ENCODE measurements at places on chromosomes 4 and X.

DNA sequence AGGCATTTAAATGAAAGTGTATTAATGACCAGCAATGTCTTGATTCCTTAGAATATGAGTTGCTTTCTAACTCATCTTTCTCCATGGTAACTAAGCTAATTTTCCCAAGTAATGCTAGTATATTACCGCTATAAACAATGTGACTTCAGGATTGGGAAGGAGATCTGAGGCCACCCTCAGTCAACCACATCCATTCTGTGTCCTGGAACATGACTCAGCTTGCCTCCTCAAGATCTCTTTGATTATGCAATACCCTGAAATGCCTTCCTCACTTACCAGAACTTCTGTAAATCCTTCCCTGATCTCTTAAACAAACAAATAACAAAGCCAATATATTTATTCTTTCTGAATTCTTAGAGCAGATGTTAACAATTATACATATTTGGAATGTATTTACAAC, 1495.5 kb downstream of the PCDH18 start:
- DNase-seq, result no peak

- no peak for DNase-seq
Observed at GRCh38 chrX:140821280-140821679, 111.7 kb downstream of the LINC00632 start.

GRCh38 chr4:122073615-122074014, 78.5 kb upstream of the BLTP1 start:
- DNase-seq, result no peak

DNA sequence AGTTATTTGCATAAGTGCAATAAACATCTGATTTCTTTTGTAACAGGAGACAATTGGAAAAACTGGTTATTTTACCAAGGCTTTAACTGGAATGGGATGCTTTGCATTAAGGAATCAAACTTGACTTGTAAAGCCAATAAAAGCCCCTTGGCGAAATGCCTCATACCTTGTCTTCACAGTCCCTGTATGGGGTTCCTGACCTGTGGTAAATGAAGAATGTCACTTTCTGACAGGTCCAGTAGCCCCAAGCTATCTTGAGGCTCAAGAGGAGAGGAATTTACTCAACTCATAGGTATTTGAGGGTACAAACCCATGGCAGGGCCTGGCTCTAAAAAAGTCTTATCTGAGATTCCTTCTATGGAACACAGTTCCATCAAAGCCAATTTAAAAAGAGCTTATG, 78.0 kb downstream of the ACOX3 start:
- no peak for DNase-seq

DNA sequence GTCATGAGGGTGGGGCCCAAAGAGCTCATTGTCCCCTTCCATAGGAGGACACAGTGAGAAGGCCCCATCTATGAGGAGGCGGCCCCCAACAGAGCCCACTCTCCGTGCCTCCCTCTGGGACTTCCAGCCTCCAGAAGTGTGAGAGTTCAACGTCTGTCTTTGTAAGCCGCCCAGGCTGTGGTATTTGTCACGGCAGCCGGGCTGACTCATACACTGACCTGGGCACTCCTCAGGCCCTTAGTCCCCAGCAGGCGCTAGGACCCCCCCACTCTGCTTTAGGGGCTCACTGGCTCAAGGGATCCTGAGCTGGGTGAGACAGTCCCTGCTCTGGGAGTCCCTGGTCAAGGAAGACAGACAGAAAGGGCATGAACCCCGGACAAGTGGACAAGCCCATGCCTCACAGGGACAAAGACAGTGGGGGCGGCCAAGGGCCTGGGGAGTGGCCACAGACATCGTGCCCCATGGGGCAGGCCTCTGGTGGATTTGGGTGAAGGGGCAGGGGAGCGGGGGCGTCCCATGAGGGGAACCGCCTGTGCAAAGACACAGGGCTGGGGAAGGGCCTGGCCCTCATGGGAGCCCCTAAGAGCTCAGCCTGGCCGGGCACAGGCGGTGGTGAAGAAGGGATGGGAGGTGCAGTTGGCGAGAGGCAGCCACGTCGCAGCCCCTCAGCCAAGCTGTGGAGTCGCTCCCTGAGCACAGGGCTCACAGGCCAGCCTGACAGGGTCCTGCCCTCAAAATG, 21.5 kb downstream of the ABLIM2 start:
- DNase-seq, result no peak

DNA sequence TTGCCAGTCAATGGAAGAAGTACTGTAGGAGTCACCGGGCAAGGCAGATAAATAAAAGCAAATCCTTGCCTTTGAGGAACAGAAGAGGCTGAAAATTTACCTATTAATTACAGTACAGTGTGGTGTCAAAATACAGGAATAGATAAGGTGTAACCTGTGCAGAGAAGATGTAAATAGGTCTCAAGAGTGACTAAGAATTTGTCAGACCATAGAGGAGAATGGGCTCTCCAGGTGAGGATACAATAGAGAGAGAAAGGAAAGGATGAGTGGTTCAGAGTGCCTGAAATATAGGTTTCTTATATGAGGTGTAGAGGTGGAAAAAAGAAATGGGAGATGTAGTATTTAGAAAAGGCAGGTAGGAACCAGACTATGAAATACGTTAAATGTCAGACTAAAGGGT, 801 bp upstream of the ZC4H2 start:
- DNase-seq, result no peak

DNA sequence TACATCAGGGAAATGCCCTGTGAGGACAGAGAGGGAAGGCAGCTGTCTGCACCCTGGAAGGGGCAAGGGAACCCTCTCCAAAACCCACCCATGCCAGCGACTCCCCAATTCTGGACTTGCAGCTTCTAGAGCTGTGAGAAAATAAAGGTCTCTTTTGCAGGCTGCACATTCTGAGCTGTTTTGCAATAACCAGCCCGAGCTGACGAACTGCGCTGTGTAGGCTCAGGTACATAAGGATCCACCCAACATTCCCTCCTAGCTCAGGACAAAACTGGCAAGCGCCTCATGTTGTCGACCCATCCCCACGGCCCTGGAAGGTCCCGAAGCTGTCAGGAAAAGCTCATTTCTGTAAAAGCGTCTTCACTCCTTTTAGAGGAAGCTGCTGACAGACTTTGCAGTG, 271.8 kb downstream of the CRLF2 start:
- no peak for DNase-seq

DNA sequence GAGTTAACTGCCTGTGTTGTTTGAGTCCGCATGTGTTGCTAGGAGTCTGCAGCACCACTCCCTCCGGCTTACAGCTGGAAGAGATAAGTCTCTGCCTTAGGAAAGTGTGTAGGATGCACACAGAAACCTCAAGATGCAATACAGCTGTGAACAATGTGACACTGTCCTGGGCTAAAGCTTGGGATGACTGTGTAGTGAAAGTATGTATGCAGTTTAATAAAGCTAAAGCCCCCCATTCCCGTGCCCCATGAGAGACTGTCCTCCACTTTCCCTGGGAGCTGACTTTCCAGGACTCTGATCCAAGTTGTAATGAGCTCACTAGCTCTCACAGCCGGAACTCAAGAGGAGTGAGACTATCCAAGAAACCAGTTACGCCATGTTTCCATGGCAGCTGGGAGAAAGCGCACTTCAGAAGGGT, 156.6 kb upstream of the FTHL17 start:
- DNase-seq, result no peak

DNA sequence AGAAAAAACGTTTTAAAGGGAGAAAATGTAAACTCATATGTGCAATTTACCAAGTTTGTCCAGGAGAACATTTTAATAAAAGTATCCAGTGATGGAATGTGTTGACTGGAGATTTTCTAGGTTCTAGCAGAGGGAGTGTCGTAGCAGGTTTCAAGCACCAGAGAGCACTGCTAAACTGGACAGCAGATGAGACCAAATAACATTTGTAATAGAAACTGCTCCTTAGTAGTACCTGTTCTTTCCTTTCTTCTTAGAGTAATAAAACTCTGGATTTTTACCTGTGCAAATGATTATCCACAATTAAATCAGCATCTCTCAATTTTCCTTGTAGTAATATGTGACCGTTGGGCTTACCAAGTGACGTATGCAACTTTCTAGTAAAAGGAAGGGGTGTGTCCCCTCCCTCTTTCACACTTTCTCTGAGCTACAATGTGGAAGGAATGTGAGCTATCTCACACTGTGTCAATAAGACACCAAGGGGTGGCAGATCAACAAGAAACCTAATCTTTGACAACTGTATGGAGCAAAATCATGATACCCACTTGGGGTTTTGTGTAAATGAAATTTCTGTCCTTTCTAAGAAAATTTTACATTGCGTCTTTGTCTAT, 9.5 kb downstream of the HPGDS start:
- no peak for DNase-seq

GRCh38 chr4:168057412-168057811, 34.9 kb upstream of the ANXA10 start:
- DNase-seq, result no peak

GRCh38 chr4:164596318-164596878, 157.5 kb upstream of the SMIM31 start:
- DNase-seq, result no peak

GRCh38 chr4:41620594-41621256, 82.8 kb downstream of the LIMCH1 start:
- no peak for DNase-seq

GRCh38 chr4:29540439-29541102, 1179.6 kb upstream of the PCDH7 start:
- no peak for DNase-seq

GRCh38 chr4:111400741-111401140, 744.5 kb upstream of the FAM241A start:
- no peak for DNase-seq

- DNase-seq, result no peak
Observed at GRCh38 chr4:98352940-98353339, 91.8 kb downstream of the RAP1GDS1 start.

- DNase-seq, result no peak
Observed at GRCh38 chr4:102809190-102809589, 18.2 kb downstream of the UBE2D3 start.
